Brain microvascular endothelial cell (primary cell): ENCODE measurements at places on chromosomes 5 and 9.

- DNase-seq = no peak
These were observed 217.6 kb downstream of the ROR2 start for GRCh38 chr9:91732187-91733005.

- no peak for DNase-seq
These were observed 33.5 kb downstream of the LNPEP start for GRCh38 chr5:96969366-96969765.

GRCh38 chr5:95261437-95262175 is 23.3 kb downstream of the MCTP1 start:
- peak; percentile 46 for DNase-seq

DNA sequence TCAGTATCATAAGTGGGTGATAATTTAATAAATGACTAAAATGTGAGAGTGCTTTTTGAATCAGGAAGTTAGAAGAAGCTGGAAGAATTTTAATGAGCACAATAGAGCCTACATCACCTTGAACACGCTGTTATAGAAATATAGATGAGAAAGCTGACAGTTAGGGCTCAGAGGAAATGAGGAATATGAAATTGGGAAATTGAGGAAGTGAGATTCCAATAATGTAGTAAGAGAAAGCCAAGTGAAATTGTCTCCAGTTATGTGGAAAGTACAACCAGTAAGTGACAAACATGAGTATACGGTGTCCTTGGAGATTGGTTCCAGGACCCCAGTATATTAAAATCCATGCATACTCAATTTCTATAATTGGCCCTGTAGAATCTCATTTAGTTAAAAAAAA is 235.9 kb upstream of the FAM174A start:
- DNase-seq = no peak

GRCh38 chr5:8399471-8399870 is 530.5 kb downstream of the MTRR start:
- no peak for DNase-seq

DNA sequence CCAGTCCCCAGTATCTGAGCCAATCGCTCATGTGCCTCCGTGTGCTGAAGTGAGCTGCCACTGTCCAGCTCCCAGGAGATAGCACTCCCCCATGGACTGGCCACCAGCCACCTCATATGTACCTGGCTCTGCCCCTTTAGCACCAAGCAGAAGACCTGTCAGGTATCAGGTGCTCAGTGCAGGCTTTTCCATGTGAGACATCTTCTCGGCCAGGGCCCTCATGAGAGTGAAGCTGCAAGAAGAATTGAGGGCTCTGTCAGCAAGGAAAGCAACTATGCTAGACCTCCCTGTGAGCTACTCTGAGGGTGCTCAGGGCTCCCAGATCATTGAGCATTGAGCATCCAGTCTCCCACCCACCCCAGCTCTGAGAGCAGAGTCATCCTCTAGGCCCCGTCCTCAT is 264.2 kb upstream of the ADAMTS16 start:
- no peak for DNase-seq

DNA sequence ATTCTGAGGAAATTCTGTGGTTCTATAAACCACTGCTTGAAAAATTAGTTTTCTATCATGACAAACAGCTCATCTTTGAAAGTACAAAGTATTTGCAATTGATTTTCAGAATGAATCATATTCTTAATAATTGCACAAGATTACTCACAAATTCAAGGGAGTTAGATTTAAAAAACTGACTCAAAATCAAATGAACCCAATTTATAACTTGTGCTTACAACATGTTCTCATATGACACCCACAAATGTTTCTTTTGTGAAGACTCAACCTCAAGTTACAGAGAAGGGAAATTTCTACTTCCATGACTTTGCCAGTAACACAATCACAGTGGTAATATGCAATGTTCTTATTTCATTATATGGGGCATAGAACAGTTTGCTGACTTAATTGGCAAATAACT is 272.0 kb upstream of the ACTBL2 start:
- DNase-seq = no peak

DNA sequence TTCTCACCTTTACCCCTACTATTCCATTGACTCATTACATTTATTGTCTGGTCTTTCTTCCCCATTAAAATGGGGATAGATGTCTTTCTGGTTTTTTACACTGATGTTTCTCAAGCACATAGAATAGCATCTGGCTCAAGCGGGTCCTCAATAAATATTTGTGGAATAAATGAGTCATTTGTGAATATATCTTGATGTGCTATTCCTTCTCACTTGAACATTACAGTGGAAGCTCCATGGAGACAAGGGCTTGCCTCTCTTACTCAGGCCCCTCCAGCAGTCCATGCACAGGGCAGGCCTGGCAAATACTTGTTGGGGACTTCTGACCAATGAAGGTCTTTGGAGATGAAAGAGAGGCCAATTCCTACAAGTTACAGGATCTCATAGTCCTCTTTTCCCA is 151.7 kb upstream of the TAS2R1 start:
- DNase-seq = no peak
